CD4-positive, alpha-beta memory T cell (primary cell): ENCODE measurements at places on chromosomes 12 and 14.

- H3K36me3 ChIP-seq, result peaks cover 35% of the 10 kb centered on the region
- H3K4me3 ChIP-seq, result peak overlapping the region; percentile 99
- H3K27ac ChIP-seq, result peak overlapping the region; percentile 95
- peaks cover 49% of the 10 kb centered on the region for H3K4me1 ChIP-seq
Measured at GRCh38 chr12:12717586-12718380, 615 bp downstream of the CDKN1B start.

DNA sequence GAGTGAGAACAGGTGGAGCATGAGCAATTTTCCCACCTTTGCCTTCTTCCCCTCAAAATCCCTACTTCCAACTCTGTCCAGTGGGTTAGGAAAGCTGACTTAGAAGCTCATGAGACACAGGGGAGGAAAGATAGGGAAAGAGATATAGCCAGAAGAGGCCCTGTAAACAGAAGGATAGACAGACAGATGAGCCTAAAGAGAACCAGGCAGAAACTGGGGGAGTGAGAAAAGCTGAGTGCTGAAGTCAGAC is 5.0 kb downstream of the AJUBA start:
- no peaks in the 10 kb centered on the region for H3K27me3 ChIP-seq
- DNase-seq, result no peak
- no peaks in the 10 kb centered on the region for H3K36me3 ChIP-seq
- H3K4me1 ChIP-seq, result peaks cover 10% of the 10 kb centered on the region
- H3K4me3 ChIP-seq, result no peak overlapping the region

GRCh38 chr14:68961781-68962584 is 17.1 kb downstream of the ACTN1 start:
- no peaks in the 10 kb centered on the region for H3K27me3 ChIP-seq
- H3K36me3 ChIP-seq, result no peaks in the 10 kb centered on the region
- no peak overlapping the region for H3K27ac ChIP-seq
- peaks cover 33% of the 10 kb centered on the region for H3K4me1 ChIP-seq

GRCh38 chr12:22746720-22747119 is 121.7 kb downstream of the ETNK1 start:
- DNase-seq, result no peak
- H3K36me3 ChIP-seq, result no peaks in the 10 kb centered on the region
- H3K27me3 ChIP-seq, result no peaks in the 10 kb centered on the region
- H3K4me1 ChIP-seq, result no peaks in the 10 kb centered on the region
- no peak overlapping the region for H3K27ac ChIP-seq

DNA sequence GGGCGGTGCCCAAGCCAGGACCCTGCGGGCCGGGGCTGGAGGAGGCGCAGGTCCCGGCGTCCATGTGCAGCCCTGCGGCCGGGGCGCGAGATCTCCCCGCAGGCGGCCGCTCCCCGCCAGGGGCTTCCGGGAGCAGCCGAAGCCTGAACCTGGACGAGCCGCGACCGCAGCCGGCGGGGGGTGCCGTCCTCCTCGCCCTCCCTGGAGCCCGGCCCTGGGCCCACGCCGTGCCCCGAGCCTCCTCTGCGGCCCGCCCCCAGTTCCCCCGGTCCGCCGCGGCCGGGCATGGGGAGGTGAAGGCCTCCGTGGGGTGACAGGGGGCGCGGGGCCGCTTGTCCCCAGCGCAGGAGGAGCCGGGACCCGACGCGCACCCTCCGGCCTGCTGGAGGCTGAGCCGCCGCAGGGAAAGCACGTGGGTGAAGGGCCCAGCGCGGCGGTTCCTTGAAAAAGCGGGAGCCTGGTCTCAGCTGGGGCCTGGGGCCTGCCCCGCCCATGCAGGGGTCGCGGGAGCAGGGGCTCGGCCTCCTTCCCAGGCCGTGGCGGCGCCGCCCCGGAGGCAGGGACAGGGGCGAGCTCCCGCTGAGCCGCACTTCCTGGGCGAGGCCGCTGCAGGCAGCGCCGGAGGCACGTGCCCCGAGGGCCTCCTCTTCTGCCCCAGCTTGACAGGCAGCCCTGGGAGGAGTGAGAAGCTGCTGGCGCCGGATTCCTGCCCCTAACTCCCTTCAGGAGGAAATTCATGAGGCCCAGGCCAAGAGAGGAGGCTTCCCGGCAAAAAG is 55.6 kb upstream of the PPP2R5C start:
- H3K27me3 ChIP-seq, result no peaks in the 10 kb centered on the region
- peak overlapping the region; percentile 57 for H3K27ac ChIP-seq
- peak; percentile 74 for DNase-seq
- H3K4me3 ChIP-seq, result peak overlapping the region; percentile 38

- H3K27me3 ChIP-seq, result no peaks in the 10 kb centered on the region
- no peak overlapping the region for H3K27ac ChIP-seq
Measured at GRCh38 chr14:94564381-94564780, 3.1 kb downstream of the SERPINA4 start.
